ENCODE measurements at places on chromosomes 5 and 9. TPM values are rescaled to one million over a fixed set of nuclear protein-coding genes. Genes with fewer than 3 reads are reported as not detected.

SEC24A gene
- total RNA-seq, result 69.4 TPM

PTCH1 gene
- 29.7 TPM for total RNA-seq

GRCh38 chr5:39829441-39829840, 404.7 kb upstream of the DAB2 start:
- no peaks in the 10 kb centered on the region for H3K36me3 ChIP-seq
- no peak overlapping the region for H3K4me3 ChIP-seq
- H3K27me3 ChIP-seq, result no peaks in the 10 kb centered on the region
- no peak overlapping the region for H3K27ac ChIP-seq
- no peaks in the 10 kb centered on the region for H3K4me1 ChIP-seq

DNA sequence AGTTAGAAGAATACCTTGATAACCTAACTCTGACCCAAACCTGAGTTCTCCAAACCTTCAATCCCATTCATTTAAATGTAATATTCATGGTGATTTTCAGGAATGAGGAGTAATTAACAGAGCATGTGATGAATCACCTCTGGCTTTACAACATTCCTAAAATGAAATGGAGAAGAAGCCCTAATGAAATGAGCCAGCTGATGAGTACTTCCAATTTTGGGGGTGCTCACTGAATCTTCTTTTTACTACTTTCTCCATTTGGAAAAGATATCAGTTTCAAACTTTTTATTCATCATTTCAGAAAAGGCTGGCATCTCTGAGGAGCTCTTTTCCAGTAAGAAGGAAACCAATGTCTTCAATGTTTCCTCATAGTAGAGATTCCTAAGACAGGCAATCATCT, 2.9 kb upstream of the SPINK5 start:
- H3K36me3 ChIP-seq, result no peaks in the 10 kb centered on the region
- H3K4me1 ChIP-seq, result no peaks in the 10 kb centered on the region
- no peak for DNase-seq
- no peak overlapping the region for H3K27ac ChIP-seq
- H3K4me3 ChIP-seq, result no peak overlapping the region

GRCh38 chr5:150503977-150504620, 3.8 kb upstream of the NDST1 start:
- no peak overlapping the region for H3K4me3 ChIP-seq
- H3K4me1 ChIP-seq, result peaks cover 65% of the 10 kb centered on the region
- no peak overlapping the region for H3K27ac ChIP-seq
- no peaks in the 10 kb centered on the region for H3K36me3 ChIP-seq
- H3K27me3 ChIP-seq, result no peaks in the 10 kb centered on the region
- DNase-seq, result no peak

- no peak overlapping the region for H3K4me3 ChIP-seq
- H3K27me3 ChIP-seq, result no peaks in the 10 kb centered on the region
- H3K4me1 ChIP-seq, result no peaks in the 10 kb centered on the region
- no peaks in the 10 kb centered on the region for H3K36me3 ChIP-seq
- DNase-seq, result no peak
- no peak overlapping the region for H3K27ac ChIP-seq
Observed at GRCh38 chr5:142046191-142046590, 33.4 kb upstream of the GNPDA1 start.

GRCh38 chr5:121885630-121886029, 33.9 kb downstream of the FTMT start:
- H3K4me3 ChIP-seq, result no peak overlapping the region
- H3K36me3 ChIP-seq, result no peaks in the 10 kb centered on the region
- peak overlapping the region; percentile 33 for H3K27ac ChIP-seq
- no peaks in the 10 kb centered on the region for H3K4me1 ChIP-seq
- no peaks in the 10 kb centered on the region for H3K27me3 ChIP-seq
- peak; percentile 8 for DNase-seq

Data from hepatocyte (in vitro differentiated cells).